Stimulated activated CD8-positive, alpha-beta memory T cell treated with anti-CD3 and anti-CD28 coated beads, Interleukin-4, amount 100 ng/mL, for 1 hour (primary cell): ENCODE measurements at places on chromosomes 7 and 10.
A peak's percentile ranks its signal among the peaks of the same experiment; 100 is the strongest.

DNA sequence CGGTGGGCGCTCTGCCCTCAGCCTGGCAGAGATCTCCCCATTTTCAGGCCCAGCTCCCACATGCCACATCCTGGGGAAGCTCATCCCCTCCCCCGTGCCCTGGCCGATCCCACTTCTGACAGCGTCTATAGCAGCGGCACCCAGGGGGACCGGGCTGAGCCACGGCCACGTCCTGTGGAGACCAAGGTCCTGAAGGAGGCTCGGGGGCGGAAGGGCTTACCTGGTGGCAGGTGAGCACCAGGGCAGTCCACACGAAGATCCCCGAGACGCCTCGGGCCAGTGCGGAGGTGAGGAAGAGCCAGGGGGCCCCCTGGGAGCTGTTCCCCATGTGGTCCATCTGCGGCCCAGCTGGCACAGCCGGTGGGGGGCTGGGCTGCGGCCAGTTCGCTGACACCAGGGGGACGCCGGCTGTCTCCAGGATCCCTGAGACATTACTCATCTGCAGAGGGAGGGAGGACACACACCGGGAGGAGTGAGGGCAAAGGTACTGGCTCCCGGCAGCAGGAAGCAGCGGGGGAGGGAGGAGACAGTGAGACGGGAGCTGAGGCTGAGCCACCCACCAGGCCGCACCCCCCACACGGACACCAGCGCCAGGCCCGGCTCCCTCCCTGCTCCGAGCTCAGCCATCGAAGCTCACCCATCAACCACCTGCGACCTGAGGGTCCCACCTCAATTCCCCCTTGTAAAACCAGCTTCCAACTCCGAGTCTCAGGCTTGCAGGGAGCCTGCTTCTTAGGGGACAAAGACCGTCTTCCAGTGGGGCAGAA lies 776 bp downstream of the TMEM184A start:
- DNase-seq, result no peak

- no peak for DNase-seq
Measured at GRCh38 chr7:131285556-131285955, 42.1 kb upstream of the MKLN1 start.

GRCh38 chr7:131638641-131639430 lies 82.4 kb upstream of the PODXL start:
- no peak for DNase-seq

DNA sequence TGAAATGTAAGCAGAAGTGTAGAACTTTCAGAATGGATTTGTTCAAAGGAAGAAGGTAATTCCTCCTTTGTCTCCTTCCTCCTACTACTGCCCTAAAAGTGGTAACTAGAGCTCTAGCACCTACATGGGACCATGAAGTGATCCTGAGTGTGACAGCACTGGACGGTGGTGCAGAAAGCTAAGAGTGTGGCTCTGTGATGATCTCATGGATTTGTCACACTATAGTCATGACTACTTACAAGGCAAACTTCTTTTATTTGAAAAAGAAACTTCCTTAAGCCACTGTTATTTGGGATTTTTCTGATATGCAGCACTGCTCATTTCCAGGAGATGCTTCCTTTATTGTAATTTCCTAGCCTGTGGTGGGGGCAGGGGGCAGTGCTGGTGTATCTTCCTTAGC lies 5.8 kb upstream of the FHIP2A start:
- no peak for DNase-seq

DNA sequence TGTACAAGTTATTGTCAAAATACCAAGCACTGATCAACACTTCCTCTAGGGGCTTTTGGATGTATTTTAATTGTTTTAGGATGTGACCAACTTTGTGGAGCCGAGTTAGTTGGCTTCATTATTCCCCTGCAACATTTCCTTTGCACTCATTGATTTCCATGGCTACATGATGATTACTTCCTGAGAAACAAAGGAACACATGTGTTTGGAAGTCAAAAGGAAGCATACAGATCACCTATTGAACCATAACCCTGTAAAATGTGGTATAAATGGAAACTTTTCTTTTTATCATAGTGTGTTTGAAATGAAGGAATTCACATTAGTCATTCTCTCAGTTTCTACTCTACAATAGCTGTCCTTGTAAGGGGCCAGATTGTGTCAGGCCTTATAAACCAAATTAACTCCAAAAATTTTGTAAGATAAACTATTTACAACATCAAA lies 32.2 kb upstream of the EXOC6 start:
- DNase-seq, result no peak

- no peak for DNase-seq
Measured at GRCh38 chr7:55185941-55186609, 167.3 kb downstream of the EGFR start.

- DNase-seq, result no peak
Measured at GRCh38 chr7:98213296-98213887, 2.2 kb downstream of the BHLHA15 start.

GRCh38 chr7:154857240-154857639 lies 145.7 kb downstream of the PAXIP1 start:
- no peak for DNase-seq

- peak; percentile 53 for DNase-seq
Measured at GRCh38 chr10:74150204-74150989, at the start of gene AP3M1. AP3M1 (minus strand) TSS chr10:74150828; CDS start chr10:74138379, 12,449 bp downstream.

DNA sequence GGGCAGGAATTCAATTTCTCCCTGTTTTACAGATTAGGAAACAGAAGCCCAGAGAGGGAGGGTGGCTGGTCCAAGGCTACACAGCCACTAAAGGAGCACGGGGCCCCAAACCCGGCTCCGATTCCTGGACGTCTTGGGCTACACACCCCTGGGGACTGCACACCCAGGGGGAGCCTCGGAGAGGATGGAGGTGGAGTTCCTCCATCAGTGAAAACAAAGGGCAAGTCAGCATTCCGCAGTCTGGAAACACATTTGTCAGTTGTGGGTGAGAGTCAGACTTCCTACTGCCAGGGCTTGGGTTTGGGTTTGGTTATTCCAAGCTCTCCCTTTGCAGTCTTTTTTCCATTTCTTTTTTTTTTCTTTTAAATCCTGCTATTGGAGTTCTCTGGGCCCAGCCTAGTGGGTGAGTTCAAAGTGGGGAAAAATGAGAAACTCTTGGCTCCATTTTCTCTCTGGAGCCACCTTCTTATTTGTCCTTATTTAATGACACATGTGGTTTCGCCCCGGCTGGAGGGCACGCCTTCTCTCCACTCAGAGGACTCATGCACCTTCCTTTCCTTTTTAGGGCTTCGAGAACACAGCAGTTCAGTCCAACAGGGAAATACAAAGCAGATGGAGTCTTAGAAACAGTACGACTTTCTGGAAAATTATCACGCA lies 59.9 kb upstream of the AQP1 start:
- no peak for DNase-seq

DNA sequence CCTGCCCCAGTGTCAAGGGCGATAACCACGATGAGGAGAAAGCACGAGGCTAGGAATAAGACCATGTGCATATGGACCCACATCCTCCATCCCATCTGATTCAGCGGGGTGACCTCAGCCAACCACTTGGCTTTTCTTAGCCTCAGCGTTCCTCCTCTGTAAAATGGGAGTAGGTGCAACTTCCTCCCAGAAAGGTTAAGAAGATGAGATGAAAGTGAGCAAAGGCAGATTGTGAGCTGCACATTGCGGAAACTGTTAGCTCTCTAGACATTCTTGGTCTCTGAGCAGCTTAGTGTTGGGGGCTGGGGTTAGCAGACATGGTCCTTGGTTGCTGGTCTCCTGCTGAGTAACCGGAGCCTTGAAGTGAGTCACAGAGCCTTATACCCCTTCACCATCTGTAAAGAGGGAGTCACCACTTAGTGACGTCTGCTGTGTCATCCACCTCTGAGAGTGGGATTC lies 497.3 kb upstream of the GALNT17 start:
- DNase-seq, result no peak

DNA sequence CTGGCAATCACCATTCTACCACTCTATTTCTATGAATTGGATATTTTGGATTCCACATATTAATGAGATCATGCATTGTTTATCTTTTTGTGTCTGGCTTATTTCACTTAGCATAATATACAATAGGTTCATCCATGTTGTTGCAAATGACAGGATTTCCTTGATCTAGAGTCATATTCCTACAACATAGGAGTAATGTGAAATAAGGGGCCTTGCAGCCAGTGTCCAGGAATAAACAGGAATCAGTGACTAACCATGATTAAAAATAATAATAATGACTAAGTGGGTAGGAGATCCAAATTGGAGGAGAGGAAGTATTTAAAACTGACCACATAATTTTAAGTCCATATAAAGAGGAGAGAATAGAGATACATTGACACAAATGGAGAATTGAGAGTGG lies 49.9 kb downstream of the SCIN start:
- DNase-seq, result no peak

- no peak for DNase-seq
Measured at GRCh38 chr7:130777426-130777825, 43.4 kb upstream of the KLF14 start.

GRCh38 chr10:26642896-26643653 lies 54.4 kb upstream of the PDSS1 start:
- DNase-seq, result no peak

DNA sequence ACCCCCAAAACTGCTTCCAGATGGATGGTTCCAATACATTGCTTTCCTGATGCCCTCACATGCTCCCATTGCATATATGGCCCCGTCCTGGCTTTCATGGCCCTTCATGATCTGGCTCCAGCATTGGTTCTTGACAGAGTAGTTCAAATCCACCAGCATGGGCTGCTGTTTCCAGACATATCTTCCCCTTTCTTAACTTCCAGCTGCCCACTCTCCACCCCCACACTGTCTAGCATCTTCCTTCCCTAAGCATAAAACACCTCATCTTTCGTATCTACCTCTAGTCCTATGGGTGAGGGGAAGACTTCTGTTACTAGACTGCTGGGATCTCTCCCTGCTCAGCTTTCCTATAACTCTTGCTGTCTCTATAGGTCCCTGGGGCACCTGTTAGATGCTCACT lies 13.2 kb upstream of the GOLGA7B start:
- no peak for DNase-seq

GRCh38 chr10:18658271-18659124 lies 733 bp upstream of the ARL5B start:
- no peak for DNase-seq

GRCh38 chr10:76946270-76946669 lies 691.3 kb downstream of the KCNMA1 start:
- DNase-seq, result no peak

DNA sequence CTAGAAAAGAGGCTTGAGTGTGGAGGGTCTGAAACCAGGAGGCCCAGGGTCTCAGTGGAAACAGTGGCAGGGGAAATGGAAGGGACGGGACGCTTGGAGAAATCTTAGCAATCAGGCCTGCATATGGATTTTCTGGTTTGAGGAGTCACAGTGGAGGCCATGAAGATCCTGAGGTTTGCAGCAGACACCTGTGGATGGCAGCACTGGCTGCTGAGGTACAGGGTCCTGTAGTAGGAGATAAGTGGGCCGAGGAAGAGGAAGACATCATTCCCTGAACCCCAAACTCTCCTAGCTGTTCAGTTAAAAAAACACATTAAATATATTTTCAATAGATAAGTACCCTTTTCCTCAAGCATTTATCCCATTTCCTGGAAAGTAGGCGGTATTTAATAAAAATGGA lies 208.8 kb upstream of the IGFBP3 start:
- DNase-seq, result no peak

DNA sequence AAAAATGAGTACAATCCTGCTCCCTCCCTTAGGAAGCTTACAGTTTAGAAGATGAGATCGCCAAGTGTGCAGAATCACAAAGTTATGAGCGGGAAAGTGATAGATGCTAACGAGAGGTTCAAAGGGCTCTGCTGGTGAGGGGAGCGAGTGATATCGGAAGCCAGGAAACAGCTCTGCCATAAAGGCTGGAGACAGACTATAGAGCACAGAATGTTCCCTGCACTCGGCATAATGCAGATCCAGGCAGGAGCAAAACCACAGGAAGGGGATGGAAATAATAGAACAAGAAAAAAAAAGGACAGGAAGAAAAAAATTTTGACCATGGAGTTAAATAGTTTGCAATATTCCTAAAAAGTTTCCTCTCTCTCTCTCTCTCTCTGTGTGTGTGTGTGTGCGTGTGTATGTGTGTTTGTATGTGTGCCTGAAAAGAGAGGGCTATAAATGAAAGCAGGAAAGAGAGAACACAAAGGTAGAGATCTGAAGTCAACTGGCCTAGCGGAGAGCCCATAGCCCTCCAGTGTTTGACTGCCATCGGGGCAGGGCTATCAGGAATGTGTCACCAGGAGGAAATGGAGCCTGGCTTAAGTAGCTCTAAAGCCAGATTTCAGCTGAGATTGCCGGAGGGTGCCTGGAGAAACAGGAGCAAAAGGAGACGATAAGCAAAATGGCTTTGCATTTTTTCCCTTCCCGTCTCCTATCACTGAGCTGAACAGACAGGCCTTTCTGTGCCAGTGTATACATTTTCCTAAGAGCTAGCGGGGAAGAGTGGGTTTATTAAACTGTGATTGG lies 175.8 kb upstream of the LYZL1 start:
- DNase-seq, result no peak

DNA sequence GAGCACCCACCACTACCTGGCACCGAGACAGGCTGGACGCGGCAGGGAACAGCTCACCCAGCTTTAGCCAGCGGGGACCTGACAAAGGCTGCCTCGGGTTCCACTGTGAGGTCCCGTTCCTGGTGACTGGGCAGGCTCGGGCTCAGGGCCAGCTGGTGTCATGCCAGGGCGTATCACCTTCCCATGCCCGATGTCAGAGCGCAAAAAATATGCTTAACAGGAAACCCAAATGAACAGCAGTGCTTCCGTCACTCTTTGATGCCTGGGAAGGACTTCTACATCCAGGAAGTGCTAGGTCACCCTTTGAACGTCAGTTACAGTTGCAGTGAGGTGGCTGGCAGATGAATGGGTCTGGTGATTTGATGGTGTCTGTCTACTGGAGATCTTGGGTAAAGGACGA lies 106.0 kb downstream of the ADARB2 start:
- no peak for DNase-seq

GRCh38 chr10:110872145-110872983 lies 636 bp downstream of the PDCD4 start:
- DNase-seq, result peak; percentile 53

GRCh38 chr7:148547951-148548350 lies 42.6 kb upstream of the C7orf33 start:
- DNase-seq, result no peak

GRCh38 chr10:2476812-2477553 lies 590.4 kb upstream of the PFKP start:
- no peak for DNase-seq

- no peak for DNase-seq
Measured at GRCh38 chr10:29969255-29970011, 90.0 kb downstream of the JCAD start.

- peak; percentile 21 for DNase-seq
Measured at GRCh38 chr7:155206318-155207020, 91.2 kb upstream of the INSIG1 start.
